ENCODE measurements at places on chromosomes 5 and 9.

DNA sequence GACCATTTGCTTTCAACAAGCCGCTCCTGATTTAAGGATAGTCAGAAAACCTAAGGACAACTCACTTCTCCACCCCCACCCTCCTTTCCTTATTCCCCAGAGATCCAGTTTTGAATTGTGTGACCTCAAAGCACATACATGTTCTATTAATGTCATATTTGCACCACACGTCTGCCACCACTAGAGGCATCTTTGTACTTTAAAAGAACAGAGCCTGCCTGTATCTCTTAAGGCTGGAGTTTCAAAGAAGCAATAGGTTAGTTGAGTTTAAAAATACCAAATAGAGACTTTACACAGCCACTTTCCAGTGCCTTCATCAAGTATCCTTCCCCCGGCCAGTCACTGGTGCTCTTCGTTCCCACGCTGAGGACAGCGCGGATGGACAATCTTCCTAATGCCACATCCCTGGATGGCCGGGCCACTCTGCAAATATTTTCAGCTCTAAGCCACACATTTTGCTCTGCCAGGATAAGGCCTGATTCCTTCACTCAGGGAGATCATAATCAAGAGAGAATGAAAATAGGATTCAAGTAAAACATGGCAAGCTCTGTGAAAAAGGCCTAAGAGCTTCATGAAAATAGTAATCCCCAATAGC lies 146.3 kb downstream of the SNCAIP start:
- DNase-seq, result no peak

DNA sequence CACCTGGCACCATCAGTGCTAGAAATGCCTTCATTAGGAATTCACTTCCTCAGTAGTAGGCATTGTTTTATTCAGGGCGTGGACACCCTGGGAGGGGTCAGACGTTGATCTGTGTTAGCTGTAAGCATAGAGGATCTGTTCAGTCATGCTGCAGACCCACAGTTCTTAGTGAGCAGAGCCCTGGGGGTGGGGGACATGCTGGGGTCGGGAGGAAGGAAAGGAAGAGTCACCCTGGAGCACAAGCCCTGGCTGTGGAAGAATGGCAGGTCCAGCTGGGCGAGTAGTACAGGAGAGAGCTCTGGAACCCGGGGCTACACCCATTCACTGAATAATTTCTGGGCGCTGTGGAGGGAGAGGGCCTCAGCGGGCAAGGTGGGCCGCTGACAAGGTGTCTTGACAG lies 172.5 kb downstream of the FSTL4 start:
- no peak for DNase-seq

GRCh38 chr9:130658893-130659698 lies 5.3 kb upstream of the PRDM12 start:
- no peak for DNase-seq

GRCh38 chr5:35242702-35243258 lies 12.5 kb upstream of the PRLR start:
- DNase-seq, result no peak

DNA sequence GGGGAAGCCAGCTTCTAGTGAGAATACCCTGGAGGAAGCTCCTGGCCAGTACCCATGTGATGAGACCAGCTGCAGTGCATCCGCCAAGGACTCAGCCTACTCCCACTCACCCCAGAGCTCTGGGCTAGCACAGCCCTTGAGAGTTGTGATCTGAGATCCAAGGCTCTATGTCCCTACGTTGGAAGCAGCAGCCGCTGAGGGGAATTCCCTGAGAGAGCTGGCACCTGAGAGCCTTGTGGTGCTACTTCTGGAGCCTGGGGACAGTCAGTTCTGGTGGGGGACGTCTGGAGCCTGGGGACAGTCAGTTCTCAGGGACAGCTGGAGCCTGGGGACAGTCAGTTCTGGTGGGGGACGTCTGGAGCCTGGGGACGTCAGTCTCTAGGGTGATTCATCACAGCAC lies 39.2 kb downstream of the PDZD2 start:
- DNase-seq, result no peak

- no peak for DNase-seq
Observed at GRCh38 chr5:137570070-137570469, 70.9 kb upstream of the SPOCK1 start.

DNA sequence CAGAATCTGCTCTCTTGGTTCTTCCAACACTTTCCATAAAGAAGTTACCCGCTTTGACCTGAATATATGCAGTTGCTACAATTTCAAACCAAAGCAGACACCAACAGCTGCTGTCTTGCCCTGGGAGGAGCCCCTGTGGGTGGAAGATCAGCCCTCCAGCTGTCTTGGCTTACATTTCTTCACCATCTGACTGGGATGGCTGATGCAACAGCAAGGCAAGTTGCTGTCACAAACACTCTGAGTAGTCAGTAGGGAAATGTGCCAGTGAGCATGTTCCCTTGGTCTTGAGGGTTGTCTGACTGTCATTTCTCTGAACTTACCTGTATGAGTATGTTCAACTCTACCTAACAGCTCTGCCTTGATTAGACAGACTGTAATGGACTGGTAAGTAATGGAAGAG lies 152.9 kb downstream of the SGCD start:
- DNase-seq, result peak; percentile 2

GRCh38 chr9:121192959-121193640 lies 8.6 kb downstream of the RAB14 start:
- no peak for DNase-seq

GRCh38 chr5:171622010-171622409 lies 163.6 kb upstream of the SMIM23 start:
- no peak for DNase-seq

DNA sequence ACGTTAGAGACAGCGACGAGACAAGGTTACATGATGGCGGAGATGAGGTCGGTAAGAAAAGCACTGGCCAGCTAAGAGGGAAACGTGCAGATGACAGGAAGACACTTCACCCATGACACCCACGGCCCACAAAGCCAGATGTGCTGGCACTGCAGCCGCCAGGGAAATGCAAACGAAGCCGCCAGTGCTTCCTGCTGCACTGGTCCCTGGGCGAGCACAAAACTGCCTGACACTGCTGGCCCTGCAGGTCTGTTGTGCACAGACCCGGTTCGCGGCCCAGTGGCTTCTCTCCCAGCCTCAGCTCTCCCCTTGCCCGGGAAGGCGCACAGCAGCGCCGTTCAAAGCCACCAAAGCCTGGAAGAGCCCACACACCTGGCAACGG lies 20.3 kb downstream of the QSOX2 start:
- DNase-seq, result peak; percentile 24

DNA sequence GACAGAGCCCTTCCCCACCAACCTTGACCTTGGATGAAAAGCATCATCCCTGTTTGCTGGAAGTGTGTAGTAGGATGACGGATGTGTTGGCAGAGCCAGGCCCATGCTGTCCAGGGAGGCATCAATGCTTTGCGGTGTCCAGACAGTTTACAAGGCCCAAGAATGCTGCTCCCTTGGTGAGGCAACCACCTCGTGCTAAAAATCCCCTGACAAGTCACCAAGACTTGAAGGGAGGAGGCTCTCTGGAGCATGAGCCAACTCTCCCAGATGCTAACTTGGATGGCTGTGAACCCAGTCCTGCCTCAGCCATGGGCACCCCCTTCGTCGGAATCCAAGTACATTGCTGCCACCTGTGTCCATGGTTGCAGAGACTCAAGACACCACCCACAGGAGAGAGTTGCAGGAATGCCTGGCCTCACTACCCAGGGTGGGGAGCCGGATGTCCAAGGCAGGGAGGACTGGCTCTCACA lies 9.5 kb upstream of the NKD2 start:
- no peak for DNase-seq

DNA sequence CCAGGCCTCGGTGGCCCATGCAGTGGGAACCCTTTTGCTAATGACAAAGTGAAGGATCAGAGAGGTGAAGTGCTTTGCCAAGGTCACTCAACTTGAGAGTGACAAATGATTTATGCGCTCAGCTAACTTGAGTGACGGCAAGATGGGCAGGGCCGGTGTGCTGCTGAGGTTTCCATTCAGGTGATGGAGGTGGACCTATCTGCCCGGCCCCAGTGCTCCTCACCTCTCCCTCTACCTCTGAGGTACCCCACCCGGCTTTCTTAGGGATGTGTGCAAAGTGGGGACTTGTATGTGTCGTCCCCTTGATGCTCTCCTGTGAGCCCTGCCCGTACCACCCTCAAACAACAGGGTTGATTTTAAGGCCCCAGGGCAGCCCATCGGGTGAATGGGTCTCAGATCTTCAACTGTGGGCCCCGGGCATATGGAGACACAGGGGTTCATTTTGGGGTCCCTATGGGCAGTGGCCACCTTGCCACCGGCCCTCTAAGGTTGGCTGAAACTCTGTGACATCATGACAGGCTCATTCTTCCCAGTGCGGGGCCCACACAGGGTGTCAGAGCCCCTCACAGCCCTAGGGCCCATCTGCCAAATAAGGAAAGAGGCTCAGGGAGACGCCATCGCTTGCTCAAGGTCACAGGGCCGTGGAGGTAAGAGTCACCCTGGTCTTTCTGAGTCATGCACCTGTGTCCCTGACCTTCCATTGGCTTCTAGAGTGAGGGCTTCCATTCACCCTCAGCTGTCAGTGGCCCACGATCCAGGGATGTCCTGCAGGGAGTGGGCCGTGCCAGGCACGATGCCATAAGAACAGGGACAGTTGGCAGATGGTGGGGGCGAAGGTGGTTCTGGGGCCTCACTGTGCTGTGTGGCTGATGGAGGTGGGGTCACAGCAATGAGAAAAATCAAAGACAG lies 170.6 kb upstream of the MVB12B start:
- DNase-seq, result no peak

GRCh38 chr5:74044936-74045335 lies 418.9 kb downstream of the ARHGEF28 start:
- no peak for DNase-seq

DNA sequence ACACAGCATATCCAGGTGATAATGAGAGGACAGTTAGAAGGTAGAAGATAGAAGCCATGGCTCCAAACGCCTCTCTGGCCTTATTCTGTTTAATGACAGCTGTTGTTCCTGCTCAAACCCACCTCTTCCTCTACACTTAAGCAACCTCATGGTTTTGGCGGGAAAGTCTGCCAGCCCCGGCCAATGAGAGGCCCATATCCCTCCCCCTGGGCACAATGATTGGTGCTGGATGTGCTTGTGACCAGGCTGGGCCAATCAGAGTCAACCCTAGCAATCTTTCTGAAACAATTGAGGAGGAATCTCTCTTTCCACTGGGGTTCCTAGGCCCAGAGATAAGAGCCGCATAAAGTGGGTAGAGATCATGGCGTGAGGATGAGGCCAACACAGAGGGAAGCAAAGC lies 4.8 kb upstream of the GFI1B start:
- DNase-seq, result no peak

- DNase-seq, result no peak
Observed at GRCh38 chr5:171669571-171669970, 116.0 kb upstream of the SMIM23 start.

- DNase-seq, result no peak
Observed at GRCh38 chr5:59130431-59130830, 547.6 kb downstream of the RAB3C start.

- DNase-seq, result no peak
Observed at GRCh38 chr5:153496835-153497234, 6.4 kb downstream of the GRIA1 start.

DNA sequence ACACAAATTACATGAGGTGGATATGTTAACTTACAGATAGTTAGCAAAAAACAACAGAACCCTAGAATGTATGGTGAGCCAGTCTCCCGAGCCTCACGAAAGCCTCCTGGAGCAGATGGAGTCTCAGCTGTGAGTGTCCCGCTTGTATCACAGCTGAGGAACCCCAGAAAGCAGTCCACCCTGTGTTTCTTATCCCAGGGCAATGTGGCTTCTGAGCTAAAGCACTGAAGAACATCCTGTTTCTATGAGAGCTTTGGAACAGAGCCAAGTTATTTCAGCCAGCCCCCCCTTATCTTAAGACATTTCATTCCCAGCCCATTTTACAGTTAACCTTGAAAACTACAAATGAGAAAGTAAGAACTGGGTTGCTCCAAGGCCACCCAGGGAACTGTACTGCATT lies 1220.9 kb upstream of the CDH6 start:
- no peak for DNase-seq

GRCh38 chr5:67974471-67974870 lies 241.1 kb upstream of the PIK3R1 start:
- DNase-seq, result no peak

All from activated naive CD4-positive, alpha-beta T cell treated with Interleukin-2 at 50 U/mL for 16 hours (primary cell).